ENCODE measurements at places on chromosomes 1 and 21.

DNA sequence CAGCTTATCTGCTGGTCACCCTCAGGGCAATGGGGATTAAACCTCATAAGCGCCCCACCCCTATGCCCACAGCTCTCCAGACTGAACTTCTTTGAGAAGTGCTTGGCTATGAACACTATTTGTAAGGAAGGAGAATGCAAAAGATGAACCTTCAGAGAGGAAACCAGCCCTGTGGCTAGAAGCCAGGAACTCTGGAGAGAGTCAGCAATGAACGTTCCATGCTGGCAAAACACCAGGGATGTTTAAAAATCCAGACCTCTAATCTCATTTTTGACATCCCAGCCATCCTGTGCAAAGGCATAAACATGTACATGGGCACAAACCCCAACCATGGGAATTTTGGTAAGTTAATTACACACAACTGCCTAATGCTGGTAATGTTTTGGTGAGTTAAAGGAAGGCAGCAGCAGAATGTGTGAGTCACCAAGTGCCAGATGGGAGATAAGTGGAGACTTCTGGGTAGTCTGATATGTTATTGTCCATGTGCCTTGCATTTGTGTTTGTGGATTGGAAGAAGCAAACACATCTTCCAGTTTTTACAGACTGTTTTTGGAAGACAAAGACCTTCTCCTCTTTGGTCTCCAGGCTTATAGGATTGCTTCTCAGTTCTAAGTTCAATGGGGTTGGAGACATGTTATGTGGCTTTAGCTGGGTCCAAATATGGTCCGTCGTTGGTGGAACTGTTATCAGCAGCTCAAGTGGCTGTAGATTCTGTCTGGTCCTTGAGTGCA, 174.1 kb upstream of the ETV3 start:
- DNase-seq = no peak

GRCh38 chr1:101219924-101220870, 16.6 kb upstream of the S1PR1 start:
- DNase-seq = no peak

- DNase-seq = no peak
Measured at GRCh38 chr1:99661780-99662179, 15.9 kb downstream of the PALMD start.

- no peak for DNase-seq
Measured at GRCh38 chr1:172345077-172345476, 75.4 kb upstream of the C1orf105 start.

GRCh38 chr1:76227621-76228020, 153.1 kb downstream of the ST6GALNAC3 start:
- no peak for DNase-seq

GRCh38 chr1:217029281-217030157, 306.3 kb upstream of the ESRRG start:
- no peak for DNase-seq

DNA sequence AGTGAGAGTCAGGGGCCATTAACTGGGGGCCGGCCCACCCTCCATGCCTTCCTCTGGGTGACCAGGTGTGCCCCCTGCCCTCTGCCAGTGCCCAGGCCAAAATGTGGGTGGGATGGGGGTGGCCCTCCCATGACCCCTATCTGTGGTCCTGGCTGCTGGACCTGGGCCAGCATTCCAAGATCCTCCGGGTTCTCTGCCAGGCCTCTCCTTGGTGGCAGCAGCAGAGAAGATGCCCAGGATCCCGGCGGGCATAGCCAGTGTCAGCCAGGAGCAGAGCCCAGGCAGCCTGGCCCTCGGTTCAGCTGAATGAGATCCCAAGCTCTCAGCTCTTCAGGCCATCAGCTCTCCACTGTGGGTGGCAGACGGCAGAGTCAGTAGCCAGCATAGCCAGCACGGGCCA, 31.3 kb upstream of the ACTRT2 start:
- no peak for DNase-seq

GRCh38 chr1:200310824-200311223, 99.0 kb downstream of the ZNF281 start:
- DNase-seq = no peak

DNA sequence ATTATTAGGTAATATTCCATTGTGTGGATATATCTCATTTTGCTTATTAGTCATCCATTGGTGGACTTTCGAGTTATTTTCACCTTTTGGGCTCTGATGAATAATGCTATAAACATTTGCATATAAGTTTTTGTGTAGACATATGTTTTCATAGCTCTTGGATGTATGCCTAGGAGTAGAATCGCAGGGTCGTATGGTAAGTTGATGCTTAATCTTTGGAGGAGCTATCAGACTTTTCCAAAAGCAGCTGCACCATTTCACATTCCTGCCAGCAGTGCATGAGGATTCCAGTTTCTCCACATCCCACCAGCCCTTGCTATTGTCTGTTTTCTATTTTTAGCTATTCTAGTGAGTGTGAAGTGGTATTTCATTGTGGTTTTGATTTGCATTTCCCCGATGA, 120.3 kb upstream of the TMEM51 start:
- no peak for DNase-seq

GRCh38 chr1:93095804-93096585, 16.9 kb downstream of the MTF2 start:
- no peak for DNase-seq

- no peak for DNase-seq
Measured at GRCh38 chr1:35270836-35271235, 2.3 kb downstream of the ZMYM4 start.

DNA sequence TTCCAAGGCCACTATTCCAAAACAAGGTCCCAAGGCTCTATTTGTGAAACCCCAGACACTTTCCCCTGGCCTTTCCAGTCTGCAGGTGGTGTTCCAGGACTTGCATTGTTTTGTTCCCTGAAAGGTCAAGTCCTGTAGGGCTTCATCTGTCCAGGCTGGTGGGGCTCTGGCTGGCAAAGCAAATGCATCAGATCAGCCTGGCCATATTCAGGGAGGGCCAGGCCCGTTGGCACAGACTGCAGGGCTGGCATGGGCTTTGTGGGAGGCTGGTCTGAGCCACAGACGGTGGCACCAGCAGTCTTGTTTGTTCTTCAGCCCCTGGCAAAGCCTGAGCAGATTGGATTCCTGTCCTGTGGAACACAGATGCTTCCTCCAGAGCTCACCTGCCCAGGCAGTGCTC, 93.0 kb downstream of the SPATA46 start:
- DNase-seq = no peak

DNA sequence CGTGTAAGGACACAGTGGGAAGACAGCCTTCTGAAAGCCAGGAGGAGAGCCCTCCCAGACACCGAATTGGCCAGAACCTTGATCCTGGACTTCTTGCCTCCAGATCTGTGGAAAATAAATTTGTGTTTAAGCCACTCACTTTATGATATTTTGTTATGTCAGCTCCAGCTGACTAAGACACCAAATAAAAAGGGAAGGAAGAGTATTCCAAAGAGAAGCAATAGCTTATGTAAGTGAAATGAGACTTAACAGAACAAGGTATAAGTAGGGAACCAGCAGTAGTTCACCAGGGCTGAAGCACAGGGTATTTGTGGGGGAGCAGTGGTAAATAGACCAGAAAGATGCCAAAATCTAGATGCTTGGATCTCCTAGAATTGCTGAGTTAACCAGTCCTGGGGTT, 94.2 kb upstream of the WLS start:
- no peak for DNase-seq

DNA sequence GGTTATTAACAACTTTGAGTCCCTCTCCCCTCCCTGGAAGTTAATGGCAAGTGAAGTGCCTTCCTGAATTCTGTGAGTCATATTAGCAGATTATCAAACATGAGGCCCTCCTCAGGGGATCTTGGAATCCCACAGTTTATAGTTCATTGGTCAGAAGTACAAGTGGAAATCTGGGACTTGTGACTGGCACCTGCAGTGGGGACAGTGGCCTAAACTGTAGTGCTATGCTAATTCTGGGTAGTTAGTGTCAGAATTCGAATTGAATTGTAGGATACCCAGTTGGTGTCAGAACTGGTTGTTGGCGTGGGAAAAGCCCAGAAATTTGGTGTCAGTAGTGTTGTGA, 26.2 kb downstream of the ZYG11B start:
- no peak for DNase-seq

- DNase-seq = no peak
Measured at GRCh38 chr1:202547215-202547614, 163.0 kb downstream of the SYT2 start.

DNA sequence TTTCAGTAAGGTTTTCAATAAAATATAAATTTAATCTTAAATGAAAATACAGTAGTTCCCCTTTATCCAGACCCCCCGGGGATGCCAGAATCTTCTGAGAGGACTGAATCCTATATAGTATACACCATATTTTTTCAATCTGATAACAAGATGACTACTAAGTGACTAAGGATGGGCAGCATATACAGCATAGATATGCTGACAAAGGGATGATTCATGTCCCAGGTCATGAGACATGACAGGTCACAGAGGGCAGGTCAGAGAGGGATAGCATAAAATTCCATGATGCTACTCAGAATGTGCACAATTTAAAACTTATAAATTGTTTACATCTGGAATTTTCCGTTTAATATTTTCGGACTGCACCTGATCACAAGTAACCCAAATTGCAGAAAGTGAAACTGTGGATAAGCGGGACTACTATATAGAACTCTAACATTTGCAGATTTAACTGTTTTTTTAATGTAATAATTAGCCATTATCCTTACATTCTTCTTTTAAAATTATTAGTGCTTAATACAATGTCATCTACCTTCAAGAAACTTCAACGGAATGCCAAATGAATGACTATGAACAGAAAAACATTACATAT, 48.8 kb downstream of the LRRC40 start:
- DNase-seq = no peak

GRCh38 chr1:203120325-203121153, 7.0 kb upstream of the ADORA1 start:
- no peak for DNase-seq

Data from AG04449 (cell line).